ENCODE measurements at places on chromosomes 12 and 14.

- DNase-seq: no peak
Observed at GRCh38 chr12:48966177-48966895, 5.2 kb downstream of the WNT10B start.

GRCh38 chr12:93571365-93571924, 1.0 kb upstream of the SOCS2 start:
- no peak for DNase-seq

- no peak for DNase-seq
Observed at GRCh38 chr14:85336817-85337216, 193.1 kb upstream of the FLRT2 start.

- no peak for DNase-seq
Observed at GRCh38 chr12:117013726-117014125, 85.5 kb downstream of the TESC start.

DNA sequence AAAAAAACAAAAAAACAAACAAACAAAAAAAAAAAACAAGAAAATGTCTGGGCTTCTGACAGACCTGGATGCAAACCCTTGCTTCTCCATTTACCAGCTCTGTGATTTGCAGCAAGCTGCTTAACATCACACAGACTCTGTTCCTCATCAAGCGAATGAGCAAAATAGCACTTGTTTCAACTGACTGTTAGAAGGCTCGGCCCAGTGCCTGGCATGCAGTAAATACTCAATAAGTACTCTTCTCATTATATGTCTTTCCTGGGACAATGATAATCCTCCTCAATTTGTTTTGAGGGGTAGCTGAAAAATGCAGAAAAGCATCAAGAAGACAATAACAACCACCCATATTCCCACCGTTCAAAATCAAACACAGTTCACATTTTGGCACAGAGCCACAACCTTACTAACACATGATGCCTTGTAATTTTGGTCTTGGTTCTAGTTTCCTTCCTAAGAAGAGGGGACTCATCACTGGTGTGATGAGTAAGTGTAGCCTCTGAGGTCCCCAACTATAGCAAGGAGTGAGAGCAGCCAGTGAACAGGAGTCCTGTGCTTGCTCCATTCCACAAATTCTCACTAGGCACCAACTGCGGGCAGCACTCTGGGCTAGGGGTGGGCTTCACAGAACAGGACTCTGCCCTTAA, 60.4 kb downstream of the TTC7B start:
- no peak for DNase-seq

GRCh38 chr12:91111366-91112325, at the start of gene LUM:
TSS of gene LUM (minus strand) at chr12:91111494. CDS start at chr12:91108979, 2,515 bp downstream.
- no peak for DNase-seq

DNA sequence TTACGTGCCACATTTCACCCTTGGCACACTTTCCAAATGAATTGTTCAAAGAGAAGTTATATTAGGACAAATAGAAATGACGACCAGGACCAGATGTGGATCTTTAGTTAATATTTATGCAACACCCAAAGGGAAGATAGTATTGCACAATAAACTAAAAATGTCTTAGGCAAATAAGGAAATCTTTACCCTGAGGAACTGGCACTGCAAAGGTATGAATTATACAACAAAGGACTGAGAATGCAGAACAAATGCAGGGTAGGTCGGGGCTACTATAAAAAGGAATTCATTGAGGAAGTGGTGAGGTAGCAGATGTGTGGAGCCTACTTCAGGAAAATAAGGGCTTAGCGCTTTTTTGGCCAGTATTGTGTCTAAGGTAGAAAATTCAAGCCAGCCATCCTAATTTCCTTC, 3.9 kb upstream of the TMTC2 start:
- no peak for DNase-seq

- DNase-seq: no peak
Observed at GRCh38 chr12:130526813-130527212, 189.1 kb downstream of the PIWIL1 start.

- no peak for DNase-seq
Observed at GRCh38 chr12:75478116-75478794, 2.3 kb upstream of the GLIPR1 start.

DNA sequence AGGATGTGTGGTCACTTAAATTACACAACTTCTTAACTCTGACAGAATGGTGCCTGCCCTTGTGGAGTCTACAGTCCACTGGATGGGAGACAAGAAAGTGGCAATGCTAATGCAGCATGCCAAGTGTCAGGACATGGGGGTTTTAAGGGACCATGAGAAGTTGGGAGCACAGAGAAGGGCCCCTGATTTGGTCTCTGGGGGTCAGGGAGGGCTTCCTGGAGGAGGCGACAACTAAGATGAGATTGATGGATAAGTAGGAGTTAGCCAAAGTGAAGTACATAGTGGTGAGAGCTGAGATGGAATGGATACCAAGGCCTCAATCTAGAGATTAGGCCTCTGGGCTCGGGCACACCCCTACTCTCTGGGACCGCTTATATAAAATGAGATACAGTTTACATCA, 236.7 kb downstream of the CHST11 start:
- no peak for DNase-seq

GRCh38 chr12:75099210-75099609, 110.4 kb downstream of the KCNC2 start:
- no peak for DNase-seq

GRCh38 chr12:79374545-79374944, 316.2 kb downstream of the PAWR start:
- no peak for DNase-seq

- no peak for DNase-seq
Observed at GRCh38 chr14:68145539-68145938, 326.0 kb downstream of the RAD51B start.

DNA sequence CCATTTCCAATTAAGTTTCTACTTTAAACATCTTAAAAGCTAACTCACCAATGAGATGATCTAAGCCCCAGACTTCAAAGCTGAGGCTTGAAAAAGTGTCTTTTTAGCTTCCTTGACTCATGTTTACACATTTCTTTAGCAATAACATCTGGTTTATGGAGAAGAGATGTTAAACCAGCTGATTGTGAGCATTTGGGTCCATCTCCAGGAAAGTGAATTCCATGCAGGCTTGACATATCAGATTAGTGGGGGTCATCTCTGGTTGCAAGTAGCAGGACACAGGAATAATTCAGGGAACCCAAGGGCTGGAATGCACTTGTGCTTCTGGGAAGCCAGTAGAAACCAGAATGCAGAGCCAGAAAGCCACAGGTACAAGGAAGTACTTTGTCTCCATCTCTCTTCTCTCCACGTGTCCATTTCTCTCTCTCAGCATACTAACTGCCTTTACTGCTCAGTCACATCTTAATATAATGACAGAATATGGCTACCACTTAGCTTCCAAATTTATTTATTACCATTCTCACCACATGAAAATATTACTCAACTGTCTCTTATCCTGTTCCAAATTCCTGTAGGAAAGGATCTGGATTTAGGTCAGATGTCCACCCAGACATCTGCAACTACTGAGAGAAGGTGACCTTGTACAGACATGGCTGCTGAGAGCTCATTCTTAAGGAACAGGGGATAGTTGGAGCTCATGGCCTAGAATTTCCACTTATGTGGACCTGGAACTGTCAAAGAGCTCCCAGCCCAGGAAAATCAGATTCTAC, 104.4 kb downstream of the SCN8A start:
- no peak for DNase-seq

- DNase-seq: no peak
Observed at GRCh38 chr12:110957652-110958051, 37.3 kb upstream of the MYL2 start.

DNA sequence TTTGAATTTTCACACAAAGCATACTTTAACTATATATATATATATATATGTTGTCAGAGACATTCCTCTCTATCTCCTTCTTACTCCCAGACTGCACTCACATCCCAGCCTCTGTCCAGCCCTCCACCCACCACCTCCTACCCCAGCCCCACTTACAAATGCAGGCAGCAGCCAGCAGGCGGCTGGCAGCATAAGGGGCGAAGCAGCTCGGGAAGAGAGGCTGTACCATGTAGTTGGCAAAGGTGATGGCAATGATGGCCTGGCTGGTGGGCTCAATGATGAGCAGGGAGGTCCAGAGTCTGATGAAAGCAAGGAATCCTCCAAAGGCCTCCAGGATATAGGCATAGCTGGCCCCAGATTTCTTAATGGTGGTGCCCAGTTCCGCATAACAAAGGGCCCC, 2.5 kb downstream of the SLC7A7 start:
- DNase-seq: no peak

- DNase-seq: no peak
Observed at GRCh38 chr12:132954471-132955048, 1.5 kb downstream of the ZNF605 start.

GRCh38 chr12:21471294-21471693, 30.1 kb downstream of the RECQL start:
- no peak for DNase-seq

DNA sequence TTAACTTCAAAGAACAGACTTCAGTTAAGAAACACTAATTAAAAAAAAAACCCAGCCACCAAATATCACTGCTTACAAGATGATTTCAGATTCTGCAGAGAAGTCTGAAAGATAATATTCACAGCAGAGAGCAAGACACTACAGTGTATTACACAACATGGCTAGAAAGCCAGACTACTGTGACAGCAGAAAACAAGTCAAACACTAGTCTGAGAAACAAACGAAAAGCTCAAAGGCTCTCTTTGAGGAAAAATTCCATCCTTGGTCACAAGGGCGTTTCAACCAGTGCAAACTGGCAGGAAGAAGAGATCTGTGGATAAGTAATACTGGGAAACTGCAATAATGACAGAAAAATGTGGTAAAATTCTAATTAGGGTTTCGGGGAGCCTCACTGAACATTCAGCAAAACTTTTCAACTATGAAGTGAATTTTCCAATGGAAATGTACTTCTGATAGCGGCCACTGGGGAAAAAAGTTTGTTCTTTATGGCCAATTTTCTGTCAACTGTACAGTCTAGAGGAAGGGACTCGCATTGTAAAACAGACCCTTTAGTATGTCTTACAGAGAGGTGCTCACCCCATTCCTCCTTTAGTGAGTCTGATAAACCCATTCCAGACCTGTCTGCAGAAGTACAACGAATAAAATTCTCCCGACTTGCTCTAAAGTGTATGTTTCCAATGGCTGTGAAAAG, 50.4 kb downstream of the ACADS start:
- DNase-seq: no peak

GRCh38 chr14:53591816-53592215, 364.8 kb downstream of the BMP4 start:
- DNase-seq: no peak

DNA sequence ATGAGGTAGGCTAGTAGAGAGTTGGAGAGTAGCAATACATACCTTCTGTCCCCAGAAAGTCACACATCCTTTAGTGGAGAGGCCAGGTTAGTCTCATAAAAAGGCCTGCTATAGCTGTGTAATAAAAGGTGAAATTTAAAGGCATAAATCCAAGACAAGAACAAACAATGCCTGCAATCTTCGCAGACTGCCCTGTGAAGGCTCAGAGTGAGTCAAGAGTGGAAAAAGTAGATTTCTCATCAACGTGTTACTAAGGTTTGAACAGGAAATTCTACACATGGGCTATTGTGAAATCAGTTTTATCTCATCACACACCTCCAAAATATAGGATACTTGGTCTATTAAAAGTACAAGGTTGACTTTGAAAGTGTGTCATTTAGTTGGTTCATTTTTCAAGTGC, at the start of gene KLRC1:
Gene KLRC1, minus strand, starts transcription at position 222 of the 400 bp plus-strand sequence. CDS start 2,221 bp downstream, outside the sequence.
- no peak for DNase-seq

- no peak for DNase-seq
Observed at GRCh38 chr14:39984323-39984722, 552.1 kb upstream of the FBXO33 start.

- DNase-seq: no peak
Observed at GRCh38 chr12:113674302-113674701, 202.6 kb upstream of the LHX5 start.

- DNase-seq: no peak
Observed at GRCh38 chr14:101819251-101819990, 57.9 kb downstream of the PPP2R5C start.
